Cerebellar nuclear complex (tissue), 1 donor: ENCODE measurements at places on chromosomes 13 and 19.

DNA sequence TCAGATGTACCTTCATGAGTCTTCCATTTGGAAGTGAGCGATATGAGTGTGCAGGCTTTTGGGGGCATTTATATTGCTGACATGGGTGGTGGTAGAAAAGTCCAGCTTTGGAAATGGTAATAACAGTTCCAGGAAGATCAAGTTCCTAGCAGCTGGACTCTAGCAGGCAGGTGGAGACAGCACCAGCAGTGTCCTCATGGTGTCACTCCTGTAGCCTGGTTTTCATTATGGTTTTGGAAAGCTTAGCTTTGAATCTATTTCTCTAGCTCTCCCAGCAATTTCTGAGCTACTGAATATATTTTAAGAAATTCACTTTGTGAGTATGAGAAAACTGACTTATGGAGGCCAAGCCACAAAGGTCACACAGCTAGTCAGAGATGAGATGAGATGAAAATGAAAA lies 523.2 kb upstream of the HTR2A start:
- no peak for DNase-seq

DNA sequence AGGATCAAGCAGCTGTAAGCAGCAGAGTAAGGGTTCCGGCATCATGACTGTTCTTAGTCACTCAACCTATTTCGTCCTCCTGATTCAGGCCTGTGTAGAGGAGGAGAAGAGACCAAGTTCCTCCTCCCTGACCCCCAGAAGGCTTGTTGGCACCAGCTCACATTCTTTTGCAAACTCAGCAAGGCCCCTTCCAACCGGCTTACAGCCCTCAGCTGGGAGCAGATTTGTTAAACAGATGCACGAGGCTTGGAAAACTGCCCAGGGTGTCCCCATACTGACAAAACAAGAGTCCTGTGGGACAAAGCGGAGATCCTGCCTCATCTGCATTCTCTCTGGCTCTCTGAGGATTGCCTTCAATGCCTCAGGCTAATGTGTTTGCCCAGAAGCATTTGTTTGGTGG lies 113.2 kb upstream of the SOX21 start:
- no peak for DNase-seq

DNA sequence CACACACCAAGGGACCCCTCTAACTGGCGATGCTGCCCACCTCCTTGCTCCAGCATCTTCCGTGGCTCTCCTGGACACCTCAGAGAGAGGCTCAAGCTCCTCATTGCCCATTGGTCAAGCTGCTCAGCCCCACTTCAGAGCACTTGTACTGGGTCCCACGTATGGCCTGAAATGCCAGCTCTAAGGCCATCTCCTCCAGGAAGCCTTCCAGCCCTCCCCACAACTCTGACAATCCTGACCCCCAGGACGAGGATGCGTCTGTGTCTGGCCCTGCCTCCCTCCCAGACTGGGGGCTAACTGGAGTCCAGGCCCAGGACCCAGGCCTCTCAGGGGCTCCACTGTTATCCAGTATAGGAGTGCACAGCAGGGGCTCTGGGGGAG lies 7.9 kb upstream of the HOMER3 start:
- no peak for DNase-seq

GRCh38 chr13:23753458-23753857 lies 135.7 kb downstream of the MIPEP start:
- DNase-seq = no peak

DNA sequence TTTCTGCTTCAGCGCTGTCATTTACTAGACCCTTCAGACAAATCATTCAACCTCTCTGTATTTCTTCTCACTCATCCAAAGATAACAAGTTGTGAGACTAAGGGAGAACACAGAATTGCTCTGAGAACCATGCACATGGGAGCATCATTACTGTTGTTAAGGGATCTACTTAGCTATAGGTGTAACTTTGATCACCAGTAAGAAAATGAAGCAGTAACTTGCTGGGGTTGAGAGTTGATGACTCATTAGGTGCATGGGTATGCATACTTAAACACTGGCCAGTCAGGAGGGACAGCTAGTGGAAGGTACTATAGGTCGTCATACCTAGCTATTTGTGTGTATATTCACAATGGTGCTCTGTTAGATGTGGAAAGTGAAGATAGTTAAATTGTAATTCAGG lies 61.5 kb downstream of the B3GLCT start:
- no peak for DNase-seq

- DNase-seq = no peak
Measured at GRCh38 chr19:46704379-46705076, 12.4 kb downstream of the PRKD2 start.

DNA sequence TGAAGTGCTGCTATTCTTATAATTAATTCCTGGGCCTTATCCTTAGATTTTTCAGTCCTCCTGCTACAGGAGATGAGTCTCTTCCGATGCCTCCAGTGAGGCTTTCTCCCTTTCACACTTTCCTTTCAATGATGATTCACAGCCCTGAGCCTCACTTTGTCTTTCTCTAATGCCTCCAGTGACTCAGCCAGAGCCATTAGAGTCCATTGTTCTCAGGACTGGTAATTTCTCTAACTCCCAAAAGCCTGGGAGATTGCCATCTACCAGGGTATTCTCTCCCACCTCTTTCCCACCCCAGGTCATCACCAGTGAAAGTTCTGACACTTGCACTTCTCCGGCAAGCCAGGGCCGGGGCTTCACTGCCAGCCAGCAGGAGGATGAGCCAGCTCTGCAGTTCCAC lies 49.6 kb upstream of the ARGLU1 start:
- DNase-seq = no peak

DNA sequence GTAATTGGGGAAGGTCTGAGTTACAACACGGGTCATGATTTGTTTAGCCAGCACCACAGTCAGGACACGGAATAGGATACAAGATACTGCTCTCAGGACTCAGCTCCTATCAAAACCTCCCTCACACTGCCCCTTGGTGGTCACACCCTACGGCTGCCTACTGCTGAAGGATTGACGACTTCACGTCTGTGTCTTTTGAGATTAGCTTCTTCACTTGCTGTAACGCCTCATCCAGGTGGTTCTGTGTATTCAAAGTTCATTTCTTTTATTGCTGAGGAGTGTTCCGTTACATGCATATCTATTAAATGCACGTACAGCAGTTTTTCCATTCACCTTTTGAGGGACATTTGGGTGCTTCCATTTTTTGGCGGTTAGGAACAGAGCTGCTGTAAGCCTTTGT lies 46.3 kb downstream of the URI1 start:
- no peak for DNase-seq

DNA sequence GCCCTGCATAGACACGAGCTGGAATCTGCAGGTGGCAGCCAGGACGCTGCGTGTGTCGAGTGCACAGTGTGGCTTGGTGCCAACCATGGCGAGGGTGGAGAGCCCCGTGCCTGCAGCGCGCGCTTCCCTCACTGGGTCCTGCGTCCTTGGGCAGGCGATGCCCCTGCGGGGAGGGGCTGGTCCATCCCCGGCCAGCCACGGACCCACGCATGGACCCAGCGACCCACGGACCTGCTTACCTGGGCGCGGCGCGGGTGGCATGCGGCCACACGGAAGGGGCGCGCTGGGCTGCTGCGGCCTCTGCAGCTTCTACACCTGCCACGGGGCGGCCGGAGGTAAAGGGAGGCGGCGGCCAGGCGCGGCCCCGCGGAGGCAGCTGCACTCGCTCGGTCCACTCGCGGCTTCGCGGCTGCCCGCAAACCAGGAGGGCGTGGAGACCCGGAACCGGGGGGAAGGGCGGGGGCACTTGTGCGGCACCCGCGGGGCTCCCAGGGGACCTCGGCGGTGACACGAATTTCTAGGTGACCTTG lies 569 bp upstream of the MCF2L start:
- no peak for DNase-seq

DNA sequence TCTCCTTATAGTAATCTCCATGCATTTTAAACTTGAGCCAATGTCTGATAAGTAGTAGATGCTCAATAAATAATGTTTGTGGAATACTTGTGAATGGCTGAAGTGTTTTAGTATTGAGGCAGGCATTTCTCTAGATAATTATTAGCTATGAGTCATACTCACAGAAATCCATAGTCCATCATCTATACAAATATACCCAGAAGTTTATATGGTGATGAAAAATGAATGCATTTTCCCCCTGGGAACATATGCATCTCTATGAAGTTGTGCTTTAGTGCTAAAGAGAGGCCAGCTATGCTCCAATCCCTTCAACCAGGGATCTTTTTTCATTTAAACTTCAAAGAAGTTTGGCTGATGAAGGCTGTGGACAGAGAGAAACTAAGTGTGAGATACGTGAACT lies 17.2 kb downstream of the MBNL2 start:
- no peak for DNase-seq

GRCh38 chr19:7923295-7924191 lies 2.4 kb downstream of the CTXN1 start:
- DNase-seq = no peak

DNA sequence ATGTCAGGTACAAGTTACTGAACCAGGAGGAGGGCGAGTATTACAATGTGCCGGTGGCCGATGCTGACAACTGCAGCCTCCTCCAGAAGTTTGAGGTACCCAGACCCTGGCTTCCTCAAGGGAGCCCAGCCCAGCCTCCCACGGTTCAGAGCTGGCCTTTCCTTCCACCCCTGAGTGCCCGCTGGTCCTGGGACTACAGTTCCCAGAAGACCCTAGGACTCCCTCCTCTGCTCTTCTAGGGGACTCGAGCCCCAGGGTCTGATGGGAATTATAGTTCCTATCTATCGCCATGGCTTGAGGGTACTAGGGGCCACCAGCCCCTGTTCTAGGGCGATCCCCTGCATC lies 11.0 kb downstream of the PRKCG start:
- DNase-seq = no peak

- no peak for DNase-seq
Measured at GRCh38 chr13:30895773-30896172, 10.3 kb upstream of the MEDAG start.

GRCh38 chr19:46621191-46622117 lies 3.4 kb downstream of the PTGIR start:
- no peak for DNase-seq

- no peak for DNase-seq
Measured at GRCh38 chr13:96817336-96817941, 176.8 kb downstream of the OXGR1 start.

DNA sequence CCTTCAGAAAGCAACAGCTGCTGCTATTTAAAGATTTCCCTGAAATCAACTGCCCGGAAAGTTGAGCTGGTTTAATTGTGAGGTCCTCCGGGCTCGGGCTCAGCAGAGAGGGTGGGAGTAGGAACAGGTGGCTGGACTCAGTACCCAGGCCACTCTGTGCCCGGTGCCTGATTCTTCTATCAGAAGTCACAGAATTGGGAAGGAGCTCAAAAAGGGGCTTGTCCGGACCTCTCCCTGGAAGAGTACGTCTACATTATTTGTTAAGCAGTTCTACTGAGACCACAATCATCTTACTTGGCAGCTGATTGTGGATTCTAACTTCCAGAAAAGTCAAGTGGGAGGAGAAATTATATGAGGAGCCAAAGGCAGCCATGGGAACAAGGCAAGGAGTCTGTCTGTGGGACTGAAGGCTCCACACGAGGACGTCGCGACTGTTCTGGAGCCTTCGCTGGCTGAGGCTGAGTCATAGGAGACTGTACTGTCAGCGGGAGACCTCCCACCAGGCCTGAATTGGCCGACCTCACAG lies 91.7 kb upstream of the ANKRD10 start:
- DNase-seq = no peak

- DNase-seq = no peak
Measured at GRCh38 chr19:41915776-41916414, 12.4 kb downstream of the ERFL start.

- DNase-seq = no peak
Measured at GRCh38 chr19:46017095-46017429, 5.8 kb downstream of the PGLYRP1 start.

- DNase-seq = no peak
Measured at GRCh38 chr13:22931576-22931975, 249.2 kb upstream of the SGCG start.

DNA sequence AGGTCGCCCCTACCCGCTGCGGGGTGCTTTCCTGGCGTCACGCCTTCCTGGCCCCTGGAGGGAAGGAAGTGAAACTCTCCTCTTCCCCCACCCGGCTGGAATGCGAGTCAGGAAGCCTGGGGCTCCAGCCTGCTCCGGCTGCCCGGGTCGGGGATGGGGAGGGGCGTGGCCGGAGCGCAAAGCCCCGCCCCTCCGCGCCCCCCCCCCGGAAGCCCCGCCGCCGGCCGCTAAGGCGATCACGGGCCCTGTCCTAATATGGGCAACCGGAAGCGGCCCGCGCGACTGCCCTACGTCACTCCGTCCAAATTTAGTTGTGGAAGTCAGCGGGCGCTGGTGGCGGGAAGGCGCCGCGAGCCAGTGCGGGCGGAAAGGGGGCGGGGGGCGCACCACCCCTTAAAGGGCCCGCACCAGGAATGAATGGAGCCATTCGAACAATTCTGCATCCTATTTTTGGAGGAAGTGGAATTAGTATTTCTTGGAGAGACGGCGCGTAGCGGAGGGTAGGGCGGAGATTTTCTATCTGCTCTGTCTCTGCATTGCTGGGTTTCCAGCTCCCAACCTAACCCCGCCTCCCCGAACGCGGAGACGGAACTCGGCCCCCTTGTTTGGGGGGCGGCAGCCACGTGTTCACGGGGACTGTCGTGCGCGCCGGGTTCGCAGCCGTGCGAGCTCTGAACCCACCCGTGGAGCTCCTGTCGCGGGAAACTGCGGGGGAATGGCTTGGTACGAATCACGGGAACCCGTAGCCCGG lies 1.6 kb downstream of the IER2 start:
- DNase-seq = peak; percentile 69

GRCh38 chr19:40213882-40214570 lies 4.2 kb downstream of the TTC9B start:
- no peak for DNase-seq

DNA sequence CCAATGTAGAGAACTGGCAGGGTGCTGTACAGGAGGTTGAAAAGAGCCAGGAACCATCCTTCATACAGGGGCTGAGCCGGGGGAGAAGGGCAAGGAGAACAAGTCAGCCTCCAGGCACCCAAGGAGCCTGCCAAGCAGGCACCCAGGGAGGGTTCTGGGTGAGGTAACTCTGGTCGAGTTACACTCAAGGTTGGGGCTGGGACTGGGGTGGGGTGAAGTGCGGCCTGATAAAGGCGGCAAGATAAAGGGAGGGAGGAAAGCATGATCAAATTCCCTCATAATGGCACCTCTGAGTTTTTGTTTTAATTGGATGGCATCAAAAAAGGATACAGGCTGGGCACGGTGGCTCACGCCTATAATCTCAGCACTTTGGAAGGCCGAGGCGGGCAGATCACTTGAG lies 25.0 kb downstream of the ATP8B3 start:
- DNase-seq = no peak

DNA sequence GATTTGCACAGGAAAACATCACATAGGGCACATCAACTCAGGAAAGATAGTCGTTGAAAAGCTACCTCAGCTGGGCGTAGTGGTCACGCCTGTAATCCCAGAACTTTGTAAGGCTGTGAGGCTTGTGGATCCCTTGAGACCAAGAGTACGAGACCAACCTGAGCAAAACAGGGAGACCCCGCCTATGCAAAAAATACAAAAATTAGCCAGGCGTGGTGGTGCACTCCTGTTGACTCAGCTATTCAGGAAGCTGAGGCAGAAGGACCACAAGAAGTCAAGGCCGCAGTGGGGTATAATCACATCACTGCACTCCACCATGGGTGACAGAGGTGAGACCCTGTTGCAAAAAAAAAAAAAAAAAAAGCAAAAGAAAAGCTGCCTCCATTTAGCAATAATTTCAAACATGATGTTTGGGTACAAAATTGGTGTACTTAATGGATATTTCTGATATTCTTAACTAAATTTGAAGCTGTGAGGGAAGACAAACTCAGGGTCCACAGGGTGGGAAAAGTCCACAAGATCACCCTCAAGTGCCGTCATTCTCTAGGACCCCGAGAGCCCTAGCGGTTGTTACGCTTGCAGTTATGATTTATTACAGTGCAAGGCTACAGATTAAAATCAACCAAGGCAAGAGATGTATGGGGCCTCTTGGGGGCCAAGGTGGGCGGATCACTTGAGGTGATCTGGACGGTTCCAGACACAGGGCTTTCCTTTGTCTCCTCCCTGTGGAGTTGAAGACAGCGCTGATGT lies 42.5 kb upstream of the LDLR start:
- DNase-seq = no peak
